ENCODE measurements at places on chromosomes 4 and X. TPM values are rescaled to one million over a fixed set of nuclear protein-coding genes. Genes with fewer than 3 reads are reported as not detected.

- H3K4me3 ChIP-seq: no peak overlapping the region
- no peaks in the 10 kb centered on the region for H3K36me3 ChIP-seq
- no peak for DNase-seq
- no peaks in the 10 kb centered on the region for H3K4me1 ChIP-seq
- no peak overlapping the region for H3K27ac ChIP-seq
Observed at GRCh38 chr4:60134099-60134498, 1066.0 kb upstream of the ADGRL3 start.

DNA sequence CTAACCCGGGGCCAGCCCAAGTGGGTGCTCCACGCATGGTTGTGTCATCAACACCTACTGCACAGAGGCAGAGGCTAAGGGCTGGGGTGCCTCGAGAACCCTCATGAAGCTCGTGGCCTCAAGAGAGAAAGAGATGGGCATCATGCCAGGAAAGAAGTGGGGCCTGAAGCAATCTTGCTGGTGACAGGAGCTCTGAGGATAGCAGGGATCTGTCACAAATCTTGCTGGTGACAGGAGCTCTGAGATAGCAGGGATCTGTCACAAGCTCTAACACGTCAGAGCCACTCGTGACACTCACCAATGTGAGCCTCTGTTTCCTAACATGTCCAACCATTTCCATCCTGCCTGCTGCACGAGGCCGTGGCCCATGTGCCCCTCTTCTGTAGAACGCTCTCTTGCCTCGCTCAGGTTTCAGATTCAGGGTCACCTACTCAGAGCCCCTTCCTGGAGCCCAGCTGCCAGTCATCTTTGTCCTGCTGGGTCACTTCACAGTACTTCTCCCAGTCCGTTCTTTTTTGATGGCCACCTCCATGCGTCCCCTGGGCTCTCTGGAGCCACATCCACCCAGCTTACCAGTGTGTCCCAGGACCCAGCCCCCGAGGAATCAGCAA is 21.1 kb downstream of the PNMA6E start:
- H3K27me3 ChIP-seq: peaks cover 8% of the 10 kb centered on the region
- H3K36me3 ChIP-seq: no peaks in the 10 kb centered on the region
- no peak overlapping the region for H3K27ac ChIP-seq
- no peak for DNase-seq
- no peak overlapping the region for H3K4me3 ChIP-seq

NALF2 gene
- 0.69 TPM for total RNA-seq

- no peak overlapping the region for H3K4me3 ChIP-seq
- no peaks in the 10 kb centered on the region for H3K36me3 ChIP-seq
- H3K27ac ChIP-seq: no peak overlapping the region
- no peak for DNase-seq
- H3K27me3 ChIP-seq: peaks cover 11% of the 10 kb centered on the region
Observed at GRCh38 chrX:110836451-110836850, 40.8 kb upstream of the CHRDL1 start.

GRCh38 chrX:20026278-20026677 is 35.4 kb upstream of the BCLAF3 start:
- no peak overlapping the region for H3K27ac ChIP-seq
- no peaks in the 10 kb centered on the region for H3K27me3 ChIP-seq
- DNase-seq: no peak
- no peaks in the 10 kb centered on the region for H3K36me3 ChIP-seq
- H3K4me1 ChIP-seq: no peaks in the 10 kb centered on the region

DSPP gene
- not detected for total RNA-seq

- H3K27ac ChIP-seq: peak overlapping the region; percentile 47
- peaks cover 7% of the 10 kb centered on the region for H3K36me3 ChIP-seq
- H3K27me3 ChIP-seq: no peaks in the 10 kb centered on the region
Observed at GRCh38 chr4:184306949-184307348, 89.3 kb upstream of the ENPP6 start.

DNA sequence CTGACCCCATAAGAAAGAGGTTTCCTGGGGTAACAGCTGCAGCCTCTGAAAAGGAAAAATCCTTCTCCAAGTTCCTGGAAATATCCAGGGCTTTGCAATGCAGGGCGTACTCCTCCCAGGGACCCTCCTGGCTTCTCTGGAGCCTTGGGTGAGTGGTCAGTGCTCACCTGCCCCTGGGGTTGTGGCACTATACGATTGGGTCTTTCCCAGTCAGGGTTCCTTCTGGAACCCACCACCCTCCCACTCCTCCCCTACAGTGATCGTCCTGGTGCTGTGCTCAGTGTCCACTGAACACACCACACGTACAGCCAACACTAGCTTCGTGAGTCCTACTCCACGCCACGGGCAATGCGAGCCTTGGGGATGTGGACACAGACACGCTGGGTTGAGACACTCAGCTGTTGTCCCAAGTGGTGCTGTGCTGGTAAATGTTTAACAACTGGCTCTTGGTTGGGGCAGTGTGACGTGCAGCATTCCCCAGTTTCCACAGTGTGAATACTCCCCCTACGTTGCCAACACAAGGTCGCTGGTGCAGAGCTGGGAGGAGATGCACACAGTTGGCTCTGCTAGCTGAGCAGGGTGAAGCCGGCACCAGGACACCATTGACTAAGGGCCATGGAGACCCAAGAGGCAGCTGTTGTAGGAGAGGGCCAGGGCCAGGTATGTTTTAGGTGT is 65.4 kb downstream of the HTRA3 start:
- DNase-seq: no peak
- H3K4me3 ChIP-seq: no peak overlapping the region

DNA sequence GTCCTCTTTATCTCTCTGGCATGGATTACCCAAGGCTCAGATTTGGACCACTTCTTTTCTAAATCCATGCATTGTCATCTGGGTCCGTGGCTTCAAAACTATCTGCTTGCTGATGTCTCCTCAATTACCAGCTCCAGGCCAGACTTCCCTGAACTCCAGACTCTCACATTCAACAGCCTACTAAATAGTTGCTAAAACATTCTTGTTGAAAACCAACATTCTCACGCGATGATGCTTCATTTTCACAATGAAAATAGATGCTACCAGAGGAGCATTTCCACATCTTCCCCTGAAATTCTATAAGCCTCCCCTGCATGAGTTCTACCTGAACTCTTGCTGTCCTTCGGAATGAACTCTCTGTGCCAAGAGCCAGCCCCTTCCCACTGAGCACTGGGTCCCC is 5.2 kb upstream of the TLR6 start:
- peaks cover under 1% of the 10 kb centered on the region for H3K27me3 ChIP-seq
- H3K36me3 ChIP-seq: no peaks in the 10 kb centered on the region
- no peak overlapping the region for H3K4me3 ChIP-seq
- H3K4me1 ChIP-seq: peaks cover 30% of the 10 kb centered on the region
- H3K27ac ChIP-seq: no peak overlapping the region
- no peak for DNase-seq

GRCh38 chr4:87423317-87424098 is 1.1 kb downstream of the NUDT9 start:
- H3K4me1 ChIP-seq: peaks cover 32% of the 10 kb centered on the region
- peak overlapping the region; percentile 90 for H3K27ac ChIP-seq
- peaks cover 1% of the 10 kb centered on the region for H3K36me3 ChIP-seq
- no peaks in the 10 kb centered on the region for H3K27me3 ChIP-seq
- peak overlapping the region; percentile 90 for H3K4me3 ChIP-seq

MAN2B2 gene
- 21.9 TPM for total RNA-seq

DNA sequence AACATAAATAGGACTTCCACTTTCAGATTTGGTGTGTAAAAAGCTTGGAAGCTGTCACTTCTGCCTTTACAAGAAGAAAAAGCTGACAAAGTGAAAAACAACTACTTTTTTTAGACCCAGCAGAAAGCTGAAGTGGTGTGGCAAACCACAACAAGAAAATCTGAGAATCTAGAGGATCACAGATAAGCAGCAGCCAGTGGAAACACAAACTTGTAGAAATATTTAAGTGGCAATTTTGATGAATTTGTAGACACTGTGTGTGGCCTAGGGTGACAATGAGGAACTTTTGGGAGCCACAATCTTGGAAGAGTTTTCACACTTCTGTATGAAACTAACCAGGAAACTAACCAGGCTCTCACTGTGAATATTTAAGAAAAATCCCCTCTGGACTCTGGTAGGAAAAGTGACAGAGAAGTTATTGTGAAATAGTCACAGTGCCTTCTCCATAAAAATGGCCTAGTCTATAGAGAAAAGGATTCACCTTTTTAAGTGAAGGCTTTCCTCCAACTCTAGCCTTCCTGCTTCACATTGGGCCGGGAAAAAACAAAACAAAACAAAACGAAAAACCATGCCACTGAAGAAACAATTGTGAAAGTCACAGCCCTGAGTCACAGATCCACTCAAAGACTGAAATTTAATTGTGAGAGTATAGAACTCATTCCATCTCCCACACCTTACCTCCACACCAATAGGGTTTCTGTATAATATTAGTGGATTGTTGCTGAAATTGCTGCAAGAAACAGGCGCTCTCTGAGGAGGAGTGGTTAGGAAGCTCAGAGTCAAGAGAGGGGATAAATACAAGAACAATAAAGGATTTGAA is 26.7 kb upstream of the GUCY1A1 start:
- peak overlapping the region; percentile 9 for H3K4me3 ChIP-seq
- no peak overlapping the region for H3K27ac ChIP-seq
- DNase-seq: no peak
- H3K36me3 ChIP-seq: no peaks in the 10 kb centered on the region
- H3K4me1 ChIP-seq: peaks cover 22% of the 10 kb centered on the region
- H3K27me3 ChIP-seq: peaks cover 18% of the 10 kb centered on the region

DNA sequence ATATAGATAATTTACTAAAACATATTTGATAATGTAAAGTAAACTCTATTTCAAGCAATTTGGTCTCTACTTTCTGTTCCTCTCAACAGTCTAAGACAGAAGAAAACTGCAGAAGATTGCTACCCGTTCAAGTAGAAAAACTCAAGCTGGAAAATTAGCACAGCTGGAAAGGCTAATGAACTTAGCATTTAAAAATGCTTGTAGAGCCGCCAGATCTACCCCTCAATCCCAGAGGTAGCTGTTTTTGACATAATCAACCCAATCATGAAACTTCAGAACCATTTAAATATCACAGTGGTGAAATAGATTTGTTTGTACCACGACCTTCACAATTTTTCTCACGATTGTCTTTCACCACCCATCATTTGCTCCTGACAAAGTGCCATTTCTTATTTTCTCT is 479.5 kb downstream of the SPRY1 start:
- H3K4me3 ChIP-seq: no peak overlapping the region
- H3K4me1 ChIP-seq: no peaks in the 10 kb centered on the region
- H3K36me3 ChIP-seq: no peaks in the 10 kb centered on the region

DNA sequence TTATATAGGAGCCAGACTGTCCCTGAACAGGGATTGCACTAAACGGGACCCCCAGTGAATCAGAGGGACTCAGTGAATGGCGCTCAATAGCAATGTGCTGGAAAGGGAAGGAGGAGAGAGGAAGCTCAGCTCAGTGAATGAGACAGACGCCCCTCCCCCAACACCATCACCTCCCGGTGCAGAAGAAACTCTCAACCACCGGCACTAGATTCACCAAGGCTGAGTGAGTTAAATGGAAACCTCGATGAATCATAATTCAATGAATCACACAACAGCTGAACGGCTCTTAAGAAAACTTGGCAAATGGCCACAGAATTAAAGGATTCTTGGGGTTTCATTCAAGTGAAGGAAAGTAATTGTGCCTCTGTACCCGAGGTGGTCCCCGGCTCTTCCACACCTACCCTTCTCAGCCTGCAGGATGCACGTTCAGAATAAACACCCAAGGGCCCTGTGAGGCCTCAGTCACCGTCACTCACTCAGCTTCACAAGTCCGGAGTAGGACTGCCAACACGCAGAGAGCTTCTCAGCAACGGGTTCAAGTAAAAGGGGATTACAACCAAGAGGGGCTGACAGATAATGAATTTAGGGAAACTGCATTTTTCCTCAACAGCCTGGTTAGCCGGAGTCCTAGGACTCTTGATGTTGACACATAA is 29.3 kb downstream of the CRMP1 start:
- DNase-seq: peak; percentile 80
- H3K27ac ChIP-seq: no peak overlapping the region
- H3K4me1 ChIP-seq: peaks cover 34% of the 10 kb centered on the region
- no peak overlapping the region for H3K4me3 ChIP-seq
- no peaks in the 10 kb centered on the region for H3K36me3 ChIP-seq
- H3K27me3 ChIP-seq: peaks cover 16% of the 10 kb centered on the region

MAGEE2 gene
- not detected for total RNA-seq

- H3K36me3 ChIP-seq: no peaks in the 10 kb centered on the region
- H3K27me3 ChIP-seq: no peaks in the 10 kb centered on the region
- DNase-seq: no peak
- H3K4me3 ChIP-seq: no peak overlapping the region
Observed at GRCh38 chr4:52982255-52982945, 120.3 kb downstream of the RASL11B start.

PQBP1 gene
- total RNA-seq: 114 TPM

GAGE12E gene
- total RNA-seq: not detected

DNA sequence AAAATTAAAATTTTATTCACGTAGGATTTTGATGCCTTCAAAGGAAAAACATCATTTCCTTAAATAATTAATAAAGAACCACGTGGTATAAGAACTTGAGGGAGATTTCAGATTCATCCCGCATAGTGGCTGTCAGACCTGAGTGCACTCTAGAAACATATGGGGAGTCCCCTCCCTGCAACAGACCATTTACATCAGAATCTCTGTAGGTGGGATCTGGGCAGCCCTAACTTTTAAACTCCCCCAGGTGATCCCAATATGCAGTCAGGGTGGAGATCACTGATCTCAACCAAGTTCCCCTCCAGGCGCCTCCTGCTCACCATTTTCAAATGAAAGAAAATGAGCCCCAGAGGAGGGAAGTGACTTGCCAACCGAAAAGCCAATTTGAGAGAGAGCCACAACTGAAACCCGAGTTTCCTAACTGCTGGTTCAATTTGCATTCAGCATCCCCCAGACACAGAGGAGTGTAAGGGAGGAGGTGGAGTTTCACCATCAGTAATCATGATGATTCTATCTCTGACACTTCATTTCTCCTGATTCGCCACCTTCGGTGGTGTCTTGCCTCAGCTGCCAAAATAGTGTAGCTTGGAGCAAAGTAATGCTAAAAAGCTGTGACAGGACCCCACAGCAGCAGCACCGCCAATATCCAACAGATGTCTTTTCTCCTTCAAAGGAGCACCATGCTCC is 11.4 kb downstream of the RNF150 start:
- H3K27me3 ChIP-seq: peaks cover 20% of the 10 kb centered on the region
- no peaks in the 10 kb centered on the region for H3K4me1 ChIP-seq
- no peaks in the 10 kb centered on the region for H3K36me3 ChIP-seq
- DNase-seq: no peak
- no peak overlapping the region for H3K27ac ChIP-seq

GRCh38 chr4:94477227-94477626 is 25.5 kb downstream of the PDLIM5 start:
- no peaks in the 10 kb centered on the region for H3K4me1 ChIP-seq
- DNase-seq: no peak
- no peaks in the 10 kb centered on the region for H3K36me3 ChIP-seq
- H3K27me3 ChIP-seq: no peaks in the 10 kb centered on the region
- H3K4me3 ChIP-seq: no peak overlapping the region
- no peak overlapping the region for H3K27ac ChIP-seq

GRCh38 chr4:99356992-99357391 is 4.4 kb upstream of the ADH1C start:
- no peak for DNase-seq
- H3K27ac ChIP-seq: no peak overlapping the region
- H3K36me3 ChIP-seq: peaks cover 3% of the 10 kb centered on the region
- peaks cover 11% of the 10 kb centered on the region for H3K4me1 ChIP-seq
- H3K4me3 ChIP-seq: no peak overlapping the region

- H3K4me3 ChIP-seq: no peak overlapping the region
- H3K27me3 ChIP-seq: no peaks in the 10 kb centered on the region
- no peaks in the 10 kb centered on the region for H3K4me1 ChIP-seq
- H3K36me3 ChIP-seq: peaks cover 3% of the 10 kb centered on the region
- no peak overlapping the region for H3K27ac ChIP-seq
Observed at GRCh38 chr4:5989236-5990225, 28.7 kb downstream of the C4orf50 start.
